ENCODE measurements at places on chromosomes 6 and 20.
A peak's percentile ranks its signal among the peaks of the same experiment; 100 is the strongest.

- DNase-seq, result no peak
These were observed 2.6 kb downstream of the PPP1R14C start for GRCh38 chr6:150145427-150145826.

GRCh38 chr20:51169813-51170212, 146.9 kb upstream of the KCNG1 start:
- DNase-seq, result no peak

GRCh38 chr6:168299541-168300511, 19.8 kb downstream of the DACT2 start:
- DNase-seq, result no peak

GRCh38 chr6:36028088-36028876, 674 bp downstream of the MAPK14 start:
- no peak for DNase-seq

DNA sequence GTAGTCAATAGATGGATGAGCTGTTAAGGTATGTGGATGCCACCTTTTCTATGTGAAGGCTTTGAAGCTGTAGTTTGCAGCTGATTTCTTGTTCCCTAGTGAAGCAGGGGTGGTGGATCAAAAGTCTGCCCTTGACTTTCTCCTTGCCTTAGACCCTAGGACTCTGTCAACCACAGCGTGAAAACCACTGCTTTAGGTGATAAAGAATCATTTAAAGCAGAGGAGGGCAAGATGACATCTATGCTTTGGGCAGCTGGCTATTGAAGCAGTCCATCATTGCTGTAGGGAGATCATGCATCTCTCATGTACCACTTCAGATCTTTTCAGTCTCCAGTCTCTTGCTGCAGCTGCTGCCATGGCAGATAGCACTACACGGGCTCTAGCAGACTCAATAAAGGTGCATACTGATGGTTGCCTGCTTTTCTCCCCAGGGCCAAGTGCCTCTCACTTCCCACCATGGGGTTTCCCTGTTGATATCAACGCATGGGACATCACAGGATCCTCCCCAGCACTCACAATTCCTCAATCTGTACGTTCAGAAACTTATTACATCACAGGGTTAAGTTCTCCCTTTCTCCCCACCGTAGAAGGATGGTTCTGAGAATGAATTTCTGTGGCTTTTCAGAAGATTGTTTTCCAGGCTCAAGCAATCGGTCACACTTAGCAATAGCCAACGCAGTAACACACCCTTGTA, 122.0 kb upstream of the STMND1 start:
- DNase-seq, result no peak

GRCh38 chr6:50271266-50271665, 221.5 kb upstream of the DEFB112 start:
- DNase-seq, result no peak

DNA sequence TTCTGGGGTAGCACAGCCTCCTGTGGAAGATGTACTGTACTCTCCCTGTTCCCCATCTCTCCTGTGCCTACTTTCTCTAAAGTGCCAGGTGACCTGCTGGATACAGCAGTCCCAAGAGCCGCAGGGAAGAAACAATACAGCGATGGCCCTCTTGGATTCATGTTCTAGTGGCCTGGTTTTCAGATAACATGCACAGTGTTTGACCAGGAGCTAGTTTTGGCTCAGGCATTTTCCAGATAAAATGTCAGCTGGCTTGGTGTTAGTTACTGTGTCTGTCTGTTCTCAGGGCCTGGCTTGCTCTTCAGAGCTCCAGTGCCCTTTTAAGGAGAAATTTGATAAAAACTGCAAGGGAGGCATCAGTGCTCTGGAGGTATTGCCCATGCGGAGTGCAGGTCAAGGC, 41.3 kb downstream of the GABRR2 start:
- DNase-seq, result no peak

- DNase-seq, result no peak
These were observed 95.2 kb downstream of the SMOC2 start for GRCh38 chr6:168536196-168536595.

DNA sequence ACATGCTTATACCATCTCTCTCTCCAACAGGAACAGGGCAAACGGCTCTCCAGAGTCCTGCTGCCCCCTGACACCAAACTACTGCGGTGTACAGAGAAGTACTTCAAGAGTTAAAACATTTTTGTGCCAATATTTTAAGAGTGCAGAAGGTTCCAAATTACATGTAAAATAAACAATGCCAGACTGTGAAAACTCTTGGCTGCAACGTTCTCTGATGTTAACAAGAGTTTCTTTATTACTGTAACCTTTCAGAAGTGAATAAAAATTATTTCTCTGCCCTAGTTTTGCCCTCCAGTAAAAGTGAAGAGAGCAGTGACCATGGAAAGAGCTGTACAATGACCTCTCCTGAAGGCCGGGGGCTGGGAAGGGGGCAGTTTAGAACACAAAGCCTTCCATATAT, 41.4 kb upstream of the FAM83C start:
- no peak for DNase-seq

GRCh38 chr6:149014631-149015534, 268.1 kb downstream of the UST start:
- no peak for DNase-seq

DNA sequence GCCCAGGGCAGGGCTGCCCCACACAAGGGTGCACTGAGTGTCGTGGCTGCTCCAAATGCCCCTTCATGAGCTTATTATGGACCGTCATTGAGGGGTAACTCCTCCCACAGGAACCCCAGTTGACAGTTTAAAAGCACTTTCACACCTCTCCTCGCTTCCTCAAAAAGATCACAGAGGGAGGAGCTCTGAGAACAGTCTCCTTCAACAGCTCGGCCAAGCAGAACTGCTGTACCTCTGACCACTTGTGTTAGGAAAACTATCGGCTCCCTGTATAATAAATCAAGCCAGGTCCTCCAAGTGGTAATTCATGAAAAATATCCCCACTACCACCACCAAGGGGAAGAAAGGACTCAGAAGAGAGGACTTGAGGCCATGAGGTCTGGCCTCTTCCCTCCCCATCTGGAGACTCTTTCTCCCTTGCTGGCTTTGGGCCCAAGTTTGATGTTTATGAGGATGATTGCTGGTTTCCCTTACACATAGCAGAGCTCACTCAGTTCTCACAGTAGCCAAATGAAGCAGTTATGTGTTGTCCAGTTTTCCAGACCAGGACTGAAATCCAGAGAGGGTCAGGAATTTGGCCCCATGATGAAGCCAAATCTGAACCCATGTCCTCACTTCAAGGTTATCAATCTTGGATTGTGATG, 8.7 kb downstream of the SNX21 start:
- DNase-seq, result peak; percentile 31

- no peak for DNase-seq
These were observed 306.1 kb upstream of the FLRT3 start for GRCh38 chr20:14643556-14643955.

- no peak for DNase-seq
These were observed 345.0 kb downstream of the CD83 start for GRCh38 chr6:14462566-14462965.

- no peak for DNase-seq
These were observed 689 bp upstream of the PFDN4 start for GRCh38 chr20:54207053-54207742.

GRCh38 chr6:13710552-13711323, 897 bp downstream of the RANBP9 start:
- DNase-seq, result no peak

- peak; percentile 26 for DNase-seq
These were observed 116.1 kb upstream of the TRAF3IP2 start for GRCh38 chr6:111721753-111722154.

DNA sequence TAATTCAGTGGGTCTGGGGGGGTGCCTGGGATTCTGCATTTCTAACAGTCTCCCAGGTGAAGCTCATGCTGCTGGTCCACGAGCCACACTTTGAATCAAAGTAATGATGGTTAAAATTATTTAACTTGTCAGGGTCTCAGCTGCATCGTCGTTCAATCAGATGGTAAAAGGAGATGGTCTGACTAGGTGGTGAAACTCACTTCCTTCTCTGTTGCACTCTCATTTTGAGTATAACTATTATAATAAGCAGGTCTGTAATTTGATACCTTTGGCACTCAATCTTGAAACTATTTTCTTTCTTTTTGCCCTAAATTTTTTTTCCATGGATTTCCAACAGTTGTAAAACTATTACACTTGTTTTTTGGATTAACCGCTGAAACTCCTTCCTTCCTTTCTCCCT, 292.5 kb downstream of the FARS2 start:
- no peak for DNase-seq

GRCh38 chr6:917939-918338, 225.0 kb upstream of the EXOC2 start:
- no peak for DNase-seq

DNA sequence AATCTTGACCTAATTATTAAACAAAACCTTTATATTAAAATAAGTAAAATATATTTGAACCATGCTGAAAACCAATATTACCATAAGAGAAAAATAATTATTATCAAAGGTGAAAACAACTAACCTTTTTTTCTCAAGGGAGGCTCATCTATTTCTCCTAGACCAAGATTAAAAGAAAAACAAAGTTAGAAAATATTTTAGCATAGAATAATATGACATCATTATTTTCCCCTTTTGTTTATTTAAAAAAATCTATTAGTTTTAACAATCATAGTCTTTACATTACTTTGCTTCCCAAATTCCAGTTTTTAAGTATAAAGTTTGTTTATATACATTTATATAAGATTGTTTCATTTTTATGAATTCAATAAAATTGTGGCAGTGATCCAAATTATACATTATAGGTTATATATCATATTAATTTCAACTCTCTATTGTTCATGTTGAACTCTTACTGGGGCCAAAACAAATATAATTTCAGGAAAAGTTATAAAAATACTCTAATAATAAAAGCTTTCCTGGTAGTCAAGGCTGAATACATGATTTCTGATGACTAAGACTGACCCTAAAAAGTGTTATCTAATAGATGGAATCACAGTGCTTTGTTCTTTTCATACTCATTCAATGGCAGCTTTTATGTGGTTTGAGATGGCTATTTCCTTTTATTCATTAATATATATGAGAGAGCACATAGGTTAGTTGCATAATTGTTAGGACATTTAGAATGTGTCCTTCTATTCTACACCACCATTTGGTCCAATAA, 89.4 kb downstream of the TRDN start:
- DNase-seq, result no peak

- DNase-seq, result no peak
These were observed 26.5 kb downstream of the BCKDHB start for GRCh38 chr6:80133020-80133419.

- no peak for DNase-seq
These were observed 3.6 kb downstream of the MAP3K7 start for GRCh38 chr6:90583179-90583835.

DNA sequence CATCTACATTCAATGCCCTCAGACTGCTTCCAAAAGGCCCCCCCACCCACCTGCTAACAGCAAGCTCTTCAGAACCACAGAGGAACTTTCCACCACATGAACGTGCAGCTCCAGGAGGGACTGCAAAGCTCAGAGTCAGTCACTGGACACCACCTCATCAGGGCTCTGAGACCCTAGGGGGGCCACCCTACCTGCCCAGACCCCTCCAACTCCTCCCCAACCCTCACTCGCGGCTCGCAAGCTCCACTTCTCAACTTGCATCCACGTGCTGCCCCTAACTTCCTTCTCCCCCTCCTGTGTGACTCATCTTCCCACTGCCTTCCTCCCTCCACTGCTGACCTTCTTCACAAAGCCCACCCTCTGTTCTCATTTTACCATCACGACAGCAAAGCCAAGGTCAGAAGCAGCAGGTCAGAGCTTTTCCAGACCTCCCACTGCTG, 6.5 kb downstream of the MBOAT1 start:
- no peak for DNase-seq

GRCh38 chr6:108171291-108171917, 5.6 kb downstream of the NR2E1 start:
- no peak for DNase-seq

DNA sequence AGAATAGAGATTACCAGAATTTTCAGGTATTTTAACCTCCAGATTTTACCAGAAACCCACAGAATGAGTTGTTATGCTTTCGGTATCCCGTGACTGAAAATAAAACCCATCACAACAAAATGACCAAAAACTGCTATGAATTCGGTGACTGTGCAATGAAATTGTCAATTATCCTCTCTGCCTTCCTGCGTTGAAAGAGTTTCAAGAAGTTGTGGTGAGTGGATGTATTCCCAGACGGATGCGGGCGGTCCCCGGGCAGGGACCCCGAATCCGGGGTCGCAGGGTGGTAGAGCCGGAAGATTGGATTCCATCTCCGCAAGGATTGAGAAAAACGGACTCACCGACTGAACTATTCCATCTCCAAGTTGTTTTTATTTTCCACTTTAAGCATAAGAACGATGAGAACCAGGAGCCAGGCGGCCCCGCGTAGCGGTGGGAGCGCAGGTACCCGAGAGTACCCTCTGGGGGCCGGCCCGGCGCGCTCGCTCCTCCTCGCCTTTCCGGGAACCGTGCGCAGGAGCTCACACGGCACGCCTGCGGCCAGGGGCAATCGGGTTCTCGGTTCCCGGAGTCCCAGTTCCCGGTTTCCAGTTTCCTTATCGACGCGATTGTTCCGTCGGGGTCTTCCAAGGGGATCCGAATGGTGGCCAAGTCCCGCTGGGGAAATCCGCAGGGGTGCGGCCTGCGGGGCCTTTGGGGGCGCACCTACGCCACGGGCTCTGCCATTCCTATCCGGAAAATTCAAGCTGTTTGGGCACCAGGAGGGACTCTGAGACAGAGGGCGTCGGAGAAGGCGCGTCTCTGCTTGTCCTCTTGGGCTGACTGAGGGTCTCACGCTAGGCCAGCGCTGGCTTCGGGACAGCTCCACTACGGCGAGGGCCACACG, 104.9 kb upstream of the PRDM1 start:
- DNase-seq, result no peak

- no peak for DNase-seq
These were observed 172.0 kb downstream of the COL9A1 start for GRCh38 chr6:70130865-70131264.

DNA sequence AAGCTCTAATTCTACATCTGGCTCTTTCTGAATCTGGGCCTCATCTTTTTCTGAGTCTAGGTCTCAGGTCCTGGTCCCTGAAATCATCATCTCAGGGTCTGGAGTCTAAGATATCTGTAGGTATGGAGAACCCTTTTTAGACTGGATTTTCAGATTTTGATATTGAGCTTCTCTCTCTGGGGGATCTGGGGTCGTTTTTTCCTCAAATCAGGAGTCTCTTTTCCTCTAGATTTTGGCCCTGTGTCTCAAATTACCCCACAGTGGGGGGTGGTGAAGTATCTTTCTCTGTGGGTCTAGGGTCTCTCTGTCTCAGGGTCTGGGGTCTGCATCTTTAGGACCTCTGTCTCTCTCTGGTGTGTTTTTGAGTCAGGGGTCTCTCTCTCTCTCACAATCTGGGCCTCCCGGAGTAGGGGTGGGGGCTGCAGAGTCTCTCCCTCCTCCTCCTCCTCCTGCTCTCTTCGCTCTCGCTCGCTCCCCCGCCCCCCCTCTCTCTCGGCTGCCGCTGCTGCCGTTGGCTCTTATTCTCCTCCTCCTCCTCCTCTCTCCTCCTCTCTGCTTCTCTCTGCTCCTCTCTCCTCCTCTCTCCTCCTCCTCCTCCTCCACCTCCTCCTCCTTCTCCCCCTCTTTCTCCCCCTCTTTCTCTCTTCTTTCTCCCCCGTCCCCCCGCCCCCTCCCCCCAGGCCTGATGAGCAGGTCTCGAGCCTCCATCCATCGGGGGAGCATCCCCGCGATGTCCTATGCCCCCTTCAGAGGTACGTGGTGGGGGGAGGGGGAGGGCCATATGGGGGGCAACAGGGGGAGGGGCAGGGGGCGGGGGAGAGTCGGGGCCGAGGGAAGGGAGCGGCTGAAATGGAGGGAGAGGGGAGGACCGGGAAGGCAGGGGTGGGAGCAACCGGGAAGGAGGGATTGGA, at the start of gene SYNGAP1:
TSS of gene SYNGAP1 (plus strand) at position 486 of the 911 bp plus-strand sequence. CDS start at position 686, 200 bp downstream.
- DNase-seq, result no peak
